ENCODE measurements at places on chromosomes 1 and 21.

- DNase-seq = no peak
These were observed 129.8 kb upstream of the SAMSN1 start for GRCh38 chr21:14675774-14676530.

- no peak for DNase-seq
These were observed 61.5 kb downstream of the SLC37A1 start for GRCh38 chr21:42575111-42575510.

- no peak for DNase-seq
These were observed 91.1 kb upstream of the UBE2U start for GRCh38 chr1:64112281-64112680.

GRCh38 chr21:45334591-45335081 is 46.9 kb upstream of the POFUT2 start:
- no peak for DNase-seq

- DNase-seq = no peak
These were observed 8.0 kb upstream of the TNFRSF14 start for GRCh38 chr1:2548068-2548589.

DNA sequence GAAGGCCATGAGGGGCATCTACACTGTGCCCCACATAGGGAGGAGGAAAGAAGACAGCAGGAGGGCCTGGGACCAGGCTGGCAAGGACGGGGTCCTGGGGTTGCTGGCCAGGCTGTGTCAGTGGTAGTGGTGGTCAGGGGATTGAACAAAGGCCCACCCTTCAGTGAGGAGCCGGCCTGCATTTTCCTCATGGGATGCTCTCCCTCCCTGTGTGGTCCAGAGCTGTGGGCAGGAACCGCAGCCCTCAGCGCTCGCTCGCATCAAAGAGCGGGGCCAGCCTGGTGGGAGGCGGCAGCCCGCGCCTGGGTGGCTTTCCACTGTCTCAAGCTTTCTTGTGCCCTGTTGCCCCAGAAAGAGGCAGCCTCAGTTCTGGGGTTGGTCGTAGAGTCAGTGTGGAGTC is 24.8 kb downstream of the LHX4 start:
- DNase-seq = no peak

GRCh38 chr21:23579573-23579972 is 2027.7 kb downstream of the MRPL39 start:
- DNase-seq = no peak

DNA sequence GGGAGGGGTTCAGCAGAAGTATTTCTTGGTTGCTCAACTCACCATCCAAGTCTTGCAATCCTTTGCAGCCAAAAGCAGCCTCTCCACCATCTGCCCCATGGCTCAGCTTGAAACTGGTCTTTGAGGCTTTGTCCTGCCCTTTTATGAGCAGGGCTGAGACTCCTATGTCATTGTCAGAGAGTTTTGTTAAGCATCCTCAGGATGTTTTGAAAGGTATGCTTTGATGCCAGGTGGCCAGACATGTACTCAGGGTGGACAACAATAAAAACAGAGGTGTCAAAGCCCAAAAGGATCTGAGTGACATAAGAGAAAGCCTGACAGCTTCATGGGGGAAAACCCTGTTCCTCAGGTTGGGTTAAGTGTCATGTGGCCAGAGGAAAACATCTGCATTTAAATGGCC is 310.5 kb downstream of the PRDM2 start:
- no peak for DNase-seq

DNA sequence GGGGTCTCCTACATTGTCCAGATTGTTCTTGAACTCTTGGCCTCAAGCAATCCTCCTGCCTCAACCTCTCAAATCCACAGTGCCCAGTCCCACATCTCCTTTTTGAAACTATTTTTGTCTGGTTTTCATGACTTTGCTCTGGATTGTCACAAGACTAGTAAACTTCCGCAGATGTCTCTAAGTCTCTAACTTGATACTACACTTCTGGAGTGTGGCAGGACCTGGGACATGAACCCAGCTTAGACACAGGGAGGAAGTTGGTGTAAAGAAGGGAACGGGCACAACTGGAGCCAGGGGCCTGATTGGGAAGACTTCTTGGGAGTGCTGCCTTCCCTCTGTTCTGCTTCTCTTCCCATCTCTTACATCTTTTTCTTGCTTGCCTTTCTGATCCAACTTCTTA is 16.2 kb upstream of the DISC1 start:
- no peak for DNase-seq

- DNase-seq = peak; percentile 10
These were observed 409.6 kb upstream of the ZRANB2 start for GRCh38 chr1:71490432-71490831.

DNA sequence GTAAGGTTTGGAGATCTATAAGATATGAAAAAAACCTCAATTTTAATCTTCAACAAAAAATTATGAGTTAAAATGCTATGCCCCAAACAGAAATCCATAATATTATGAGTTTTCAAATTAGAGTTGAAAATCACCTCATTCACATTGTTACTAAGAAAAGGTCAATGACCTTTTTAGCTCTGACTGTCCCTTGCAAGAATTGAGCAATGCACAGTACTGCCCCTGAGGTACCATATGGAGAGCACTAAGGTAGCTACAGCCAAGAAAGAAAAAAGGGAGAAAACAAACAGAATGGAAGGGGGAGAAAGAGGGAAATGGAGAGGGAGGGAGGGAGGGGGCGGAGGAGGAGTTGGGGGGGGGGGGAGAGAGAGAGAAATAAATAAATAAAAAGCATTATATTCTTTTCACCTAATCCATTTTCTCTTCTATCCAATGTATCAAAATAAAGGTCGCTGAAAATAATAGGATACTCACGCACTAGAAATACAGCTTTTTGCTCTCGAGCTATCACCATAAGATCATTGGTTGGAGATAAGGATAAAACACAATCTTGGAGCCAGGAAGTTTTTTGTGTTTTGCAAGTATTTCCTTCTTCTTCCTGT is 58.8 kb downstream of the RAB3GAP2 start:
- no peak for DNase-seq

DNA sequence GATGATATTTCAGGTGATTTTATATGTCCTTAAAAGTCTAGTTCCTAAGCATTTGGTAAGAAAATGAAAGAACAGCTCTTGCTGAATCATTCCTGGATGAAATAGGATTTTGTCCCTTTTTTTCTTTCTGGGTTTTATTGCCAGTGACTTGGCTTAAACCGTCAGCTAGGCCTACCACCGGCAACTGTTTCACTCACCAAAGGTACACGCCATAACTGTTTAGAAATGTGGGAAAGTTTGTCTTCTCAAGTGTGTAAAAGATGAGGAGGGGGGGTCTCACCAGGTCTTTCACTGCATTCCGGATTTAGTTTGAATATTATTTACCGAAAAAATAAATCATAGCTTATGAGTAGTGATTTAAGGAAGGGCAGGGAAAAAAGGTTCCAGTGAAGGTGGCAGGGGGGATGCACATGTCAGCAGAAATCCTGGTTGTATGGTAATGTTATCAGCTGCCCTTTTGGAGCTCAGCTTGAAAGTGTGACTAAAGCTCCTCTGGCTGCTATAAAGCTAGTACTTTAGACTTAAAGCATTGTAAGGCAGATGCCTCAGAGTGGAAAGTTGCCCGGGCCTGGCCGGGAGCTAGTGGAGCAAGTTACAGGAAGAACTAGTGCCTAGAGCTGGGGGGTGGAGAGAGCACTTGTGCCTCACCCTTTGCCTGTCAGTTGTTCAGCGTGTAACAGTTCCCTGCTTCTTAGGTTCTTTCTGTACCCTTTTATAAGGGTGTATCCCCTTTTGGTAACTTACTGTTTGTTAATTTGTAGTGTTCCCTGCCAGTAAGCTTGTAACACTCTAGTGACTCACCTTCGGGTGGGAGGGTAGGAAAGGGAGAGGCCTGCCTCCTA is 3.1 kb downstream of the ATP1A1 start:
- DNase-seq = no peak

DNA sequence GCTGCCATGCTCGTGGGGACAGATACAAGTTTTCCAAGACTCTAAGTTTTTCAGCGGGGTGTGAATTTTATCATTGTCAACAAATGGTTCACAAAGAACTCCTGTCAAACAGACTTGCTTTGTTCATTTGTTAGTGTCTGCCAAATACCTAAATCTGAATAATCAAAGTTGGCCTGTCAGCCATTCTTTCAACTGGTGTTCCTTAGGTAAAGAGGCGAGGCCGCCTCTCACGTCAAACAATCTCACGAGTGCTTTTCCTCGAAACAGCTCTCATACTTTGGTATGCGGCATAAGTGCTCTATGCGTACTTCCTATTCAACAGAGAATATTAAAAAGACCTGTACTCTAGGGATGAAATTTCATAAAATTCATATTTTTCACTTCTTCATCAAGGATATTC is 51.4 kb upstream of the KANK4 start:
- no peak for DNase-seq

DNA sequence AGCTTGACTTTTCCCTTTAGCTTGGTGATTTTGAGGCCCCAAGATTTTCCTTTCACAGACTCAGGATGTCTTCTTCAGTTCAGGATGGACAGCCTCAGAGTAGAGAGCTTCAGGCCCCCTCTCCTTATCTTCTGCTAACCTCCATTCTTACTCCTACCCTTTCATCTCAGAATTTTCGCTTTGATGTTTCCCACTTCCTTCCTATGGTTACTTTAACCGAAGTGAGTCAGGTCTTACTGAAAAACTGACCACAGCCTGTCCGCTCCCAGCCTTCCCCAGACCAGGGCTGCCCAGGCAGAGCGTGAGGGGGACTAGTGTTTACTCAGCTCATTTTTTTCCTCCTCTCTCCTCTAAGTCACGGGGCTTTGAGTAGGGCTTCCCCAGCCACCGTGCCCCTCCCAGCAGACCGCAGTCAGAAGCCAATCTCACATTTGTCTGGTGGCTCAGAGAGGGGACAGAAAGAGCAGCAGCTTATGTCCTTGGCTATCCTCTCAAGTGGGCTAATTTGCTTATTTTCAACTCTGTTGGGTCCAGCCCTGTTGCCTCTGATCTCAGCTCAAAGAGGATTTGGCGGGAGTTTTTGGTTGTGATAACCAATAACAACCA is 4.2 kb upstream of the IL19 start:
- no peak for DNase-seq

- no peak for DNase-seq
These were observed 230.7 kb downstream of the TGFB2 start for GRCh38 chr1:218575856-218576255.

DNA sequence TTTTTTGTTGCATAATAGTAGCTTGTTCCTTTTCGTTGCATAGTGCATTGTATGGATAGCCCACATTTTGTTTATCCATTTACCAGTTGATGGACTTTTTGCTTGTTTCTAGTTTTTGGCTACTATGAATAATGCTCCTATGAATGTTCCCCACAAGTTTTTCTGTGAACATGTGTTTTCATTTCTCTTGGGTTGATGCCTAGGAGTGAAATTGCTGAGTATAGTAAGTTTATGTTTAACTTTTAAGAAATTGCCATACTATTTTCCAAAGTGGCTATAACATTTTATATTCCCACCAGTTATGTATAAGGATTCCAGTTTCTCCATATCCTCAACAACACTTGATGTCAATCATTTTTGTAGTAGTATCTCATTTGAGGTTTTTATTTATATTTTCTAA is 84.8 kb upstream of the CACYBP start:
- no peak for DNase-seq

- DNase-seq = no peak
These were observed 14.4 kb downstream of the SLC5A9 start for GRCh38 chr1:48236716-48237470.

GRCh38 chr1:167981933-167982332 is 45.1 kb upstream of the MPC2 start:
- no peak for DNase-seq

GRCh38 chr1:103129796-103130195 is 21.5 kb upstream of the COL11A1 start:
- no peak for DNase-seq

DNA sequence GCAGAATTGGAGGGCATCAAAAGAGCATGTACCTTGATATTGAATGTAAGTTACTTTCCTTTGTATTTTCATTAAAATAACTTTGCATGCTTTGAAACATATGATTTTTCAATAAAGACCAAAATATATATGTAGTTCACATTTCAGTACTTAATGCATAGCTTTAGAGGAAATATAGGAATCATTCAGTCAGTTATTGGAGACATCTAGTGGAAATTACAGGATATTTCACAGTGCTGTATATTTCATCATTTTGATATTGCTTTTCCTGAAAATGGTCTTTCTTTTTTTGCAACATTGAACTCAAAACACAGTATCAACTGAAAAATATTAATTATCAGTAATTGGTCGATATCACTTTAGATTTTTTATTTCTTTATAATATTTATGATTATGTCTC is 375.8 kb downstream of the NCAM2 start:
- no peak for DNase-seq

- peak; percentile 36 for DNase-seq
These were observed 64.4 kb downstream of the CDC7 start for GRCh38 chr1:91564888-91565701.

DNA sequence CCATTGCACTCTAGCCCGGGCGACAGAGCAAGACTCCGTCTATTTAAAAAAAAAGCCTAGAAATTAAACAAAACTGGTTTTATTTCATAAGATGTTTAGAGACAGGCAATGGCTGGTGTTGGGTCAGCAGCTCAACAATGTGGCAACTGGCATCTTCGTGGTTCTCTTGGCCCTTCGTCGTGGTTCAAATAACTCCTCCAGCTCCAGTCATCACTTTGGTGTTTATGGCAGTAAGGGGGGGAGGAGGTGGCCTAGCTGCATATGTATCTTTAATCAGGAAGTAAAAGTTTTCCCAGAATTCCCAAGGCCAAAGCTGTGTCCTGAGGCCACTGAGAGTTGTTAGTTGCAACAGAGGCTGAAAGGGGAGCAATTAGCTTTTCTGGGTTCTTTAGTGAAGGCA is 13.0 kb upstream of the LTN1 start:
- no peak for DNase-seq

DNA sequence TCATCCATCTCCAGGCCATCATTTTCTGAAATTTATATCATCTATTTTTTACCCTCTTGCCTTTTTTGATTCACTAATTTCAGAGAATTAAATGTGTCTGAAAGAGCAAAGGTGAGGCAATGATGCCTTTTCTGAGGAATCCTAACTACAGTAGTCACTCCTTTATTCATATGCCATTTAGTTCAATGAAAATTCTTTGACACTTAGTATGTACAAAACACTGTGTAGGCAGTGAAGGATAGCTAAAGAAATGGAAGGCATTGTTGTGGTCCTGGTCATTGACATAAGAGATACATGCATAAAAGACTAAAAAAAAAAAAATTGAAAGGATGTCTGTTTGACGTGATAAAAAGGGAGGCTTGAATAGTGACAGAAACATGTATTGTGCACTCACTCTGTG is 171.9 kb upstream of the BEND5 start:
- DNase-seq = no peak

- no peak for DNase-seq
These were observed 87.9 kb downstream of the RPS6KC1 start for GRCh38 chr1:213138892-213139291.

DNA sequence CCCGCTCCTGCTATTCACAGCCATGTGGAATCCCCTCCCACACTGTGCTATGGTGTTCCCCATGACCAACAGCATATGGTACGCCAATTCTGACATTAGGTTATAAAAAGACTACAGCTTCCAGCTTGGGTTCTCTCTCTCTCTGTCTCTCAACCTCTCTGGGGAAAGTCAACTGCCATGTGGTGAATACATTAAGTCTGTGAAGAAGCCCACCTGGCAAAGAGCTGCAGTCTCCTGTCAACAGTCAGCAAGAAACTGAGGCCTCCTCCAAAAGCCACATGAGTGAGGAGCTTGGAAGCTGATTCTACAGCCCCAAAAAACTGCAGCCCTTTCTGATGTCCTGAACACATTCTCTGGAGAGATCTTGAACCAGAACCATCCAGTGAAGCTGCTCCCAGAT is 25.0 kb upstream of the LRRC38 start:
- no peak for DNase-seq

- no peak for DNase-seq
These were observed 417 bp upstream of the GFI1 start for GRCh38 chr1:92487078-92487605.

Data from fibroblast of skin of left quadriceps (primary cell).